Heart left ventricle (tissue), 16 donors: ENCODE measurements at places on chromosomes 1 and 21. TPM values are rescaled to one million over a fixed set of nuclear protein-coding genes. Genes with fewer than 3 reads are reported as not detected.
A peak's percentile ranks its signal among the peaks of the same experiment; 100 is the strongest.

Gene SNX27
- 33.2 TPM for total RNA-seq

Gene HES3
- total RNA-seq: not detected

Gene SYT14
- not detected for total RNA-seq

Gene DISC1
- total RNA-seq: 2.3 TPM

Gene C1orf74
- total RNA-seq: 2.5 TPM

Gene DIO1
- not detected for total RNA-seq

Gene TBCE
- total RNA-seq: 20.5 TPM

- DNase-seq: no peak
These were observed 10.1 kb upstream of the PSRC1 start for GRCh38 chr1:109293026-109293425.

DNA sequence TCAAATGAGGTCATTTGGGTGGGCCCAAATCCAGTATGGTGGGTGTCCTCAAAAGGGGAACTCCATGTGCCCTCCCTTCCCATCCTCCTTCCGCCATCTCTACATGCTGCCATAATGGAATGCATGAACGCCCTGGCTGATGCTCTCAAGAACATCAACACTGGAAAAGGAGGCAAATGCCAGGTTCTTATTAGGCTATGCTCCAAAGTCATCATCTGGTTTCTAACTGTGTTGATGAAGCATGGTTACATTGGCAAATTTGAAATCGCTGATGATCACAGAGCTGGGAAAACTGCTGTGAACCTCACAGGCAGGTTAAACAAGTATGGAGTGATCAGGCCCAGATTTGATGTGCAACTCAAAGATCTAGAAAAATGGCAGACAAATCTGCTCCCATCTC is 16.6 kb upstream of the TRIM45 start:
- no peak for DNase-seq

- DNase-seq: no peak
These were observed 444 bp upstream of the IARS2 start for GRCh38 chr1:220093361-220094015.

DNA sequence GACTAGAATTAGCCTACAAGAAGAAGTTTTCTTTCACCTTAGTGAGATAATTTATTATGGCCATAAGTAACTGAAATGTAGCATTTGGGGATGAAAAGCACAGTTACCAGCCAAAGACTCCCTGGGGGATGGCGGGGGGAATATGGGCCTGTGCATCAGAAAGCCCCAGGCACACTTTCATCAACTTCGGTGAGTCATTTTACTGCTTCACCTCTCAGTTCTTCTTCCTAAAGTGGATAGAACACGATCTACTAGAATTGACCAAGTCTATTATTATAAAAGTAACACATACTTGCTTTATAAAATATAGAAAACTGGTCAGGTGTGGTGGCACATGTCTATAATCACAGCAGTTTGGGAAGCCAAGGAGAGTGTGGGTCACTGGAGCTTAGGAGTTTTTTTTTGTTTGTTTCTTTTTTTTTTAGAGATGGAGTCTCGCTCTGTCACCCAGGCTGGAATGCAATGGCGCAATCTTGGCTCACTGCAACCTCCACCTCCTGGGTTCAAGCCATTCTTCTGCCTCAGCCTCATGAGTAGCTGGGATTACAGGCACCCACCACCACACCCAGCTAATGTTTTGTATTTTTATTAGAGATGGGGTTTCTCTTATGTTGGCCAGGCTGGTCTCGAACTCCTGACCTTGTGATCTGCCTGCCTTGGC is 141.8 kb downstream of the ZZZ3 start:
- DNase-seq: no peak

GRCh38 chr1:156430866-156431265 is 61.9 kb downstream of the RHBG start:
- no peak for DNase-seq

DNA sequence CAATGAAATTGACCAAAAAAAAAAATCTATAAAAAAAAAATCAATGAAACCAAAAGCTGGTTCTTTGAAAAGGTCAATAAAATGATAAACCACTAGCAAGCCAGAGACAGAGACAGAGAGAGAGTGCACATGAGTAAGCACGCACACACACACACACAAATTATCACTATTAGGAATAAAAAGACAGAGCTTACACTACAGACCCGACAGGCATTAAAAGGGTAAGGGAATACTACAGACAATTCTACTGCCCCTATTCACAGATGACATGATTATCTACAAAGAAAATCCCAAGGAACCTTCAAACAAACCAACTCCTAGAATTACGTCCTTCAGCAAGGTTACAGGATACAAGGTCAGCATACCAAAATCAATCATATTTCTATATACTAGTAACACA is 38.6 kb downstream of the TARBP1 start:
- DNase-seq: no peak

GRCh38 chr1:11634365-11635192 is 19.6 kb downstream of the FBXO2 start:
- no peak for DNase-seq

DNA sequence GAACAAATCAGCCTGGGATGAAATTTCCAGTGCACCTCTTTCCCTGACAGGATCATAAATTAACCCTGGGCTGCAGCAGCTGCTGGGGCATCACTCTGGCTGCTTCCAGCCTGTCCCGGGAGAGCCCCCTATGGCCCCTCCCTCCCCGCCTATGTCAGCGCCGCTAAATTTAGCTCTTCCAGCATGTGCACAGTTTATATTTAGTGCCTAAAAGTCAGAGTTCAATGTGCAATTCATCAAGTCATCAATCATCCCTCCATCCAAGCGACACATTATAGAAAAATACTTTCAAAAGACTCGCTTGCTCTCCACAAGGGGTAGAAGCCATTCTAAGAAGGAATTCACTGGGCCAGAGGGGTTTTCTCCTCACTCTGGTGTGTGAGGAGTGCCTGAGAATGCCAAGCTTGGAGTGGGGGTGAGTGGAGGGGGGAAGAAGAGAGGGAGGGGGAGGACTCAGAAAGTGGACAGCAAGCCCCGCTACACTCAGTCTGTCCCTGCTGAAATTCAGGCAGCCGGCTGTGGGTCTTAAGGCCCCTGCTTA is 37.4 kb downstream of the XCL1 start:
- DNase-seq: peak; percentile 78

GRCh38 chr21:37688952-37689659 is 227.2 kb downstream of the KCNJ6 start:
- no peak for DNase-seq
